ENCODE measurements at places on chromosomes 6 and 20.
A peak's percentile ranks its signal among the peaks of the same experiment; 100 is the strongest.

- DNase-seq = no peak
Observed at GRCh38 chr20:60749804-60750602, 502.1 kb upstream of the CDH4 start.

DNA sequence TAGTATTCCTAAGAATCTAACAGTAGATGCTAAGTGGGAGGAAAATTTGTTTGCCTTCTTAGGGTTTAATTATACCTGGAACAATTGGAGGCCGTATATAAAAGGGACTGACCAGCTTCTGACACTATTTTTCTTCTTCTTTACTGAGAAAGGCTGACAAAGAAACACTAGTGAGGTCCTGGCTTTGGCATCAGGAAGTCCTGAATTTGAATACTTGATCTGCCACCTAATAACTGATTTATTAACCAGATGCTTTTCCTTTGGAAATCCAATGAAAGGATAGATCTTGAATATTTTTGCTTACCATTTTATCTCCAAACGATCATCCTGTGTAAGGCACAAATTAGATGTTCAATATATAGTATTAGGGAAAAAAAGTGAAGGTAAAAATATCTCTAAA lies 382.5 kb downstream of the CENPW start:
- DNase-seq = no peak

GRCh38 chr6:125808060-125808459 lies 17.3 kb downstream of the NCOA7 start:
- DNase-seq = no peak

DNA sequence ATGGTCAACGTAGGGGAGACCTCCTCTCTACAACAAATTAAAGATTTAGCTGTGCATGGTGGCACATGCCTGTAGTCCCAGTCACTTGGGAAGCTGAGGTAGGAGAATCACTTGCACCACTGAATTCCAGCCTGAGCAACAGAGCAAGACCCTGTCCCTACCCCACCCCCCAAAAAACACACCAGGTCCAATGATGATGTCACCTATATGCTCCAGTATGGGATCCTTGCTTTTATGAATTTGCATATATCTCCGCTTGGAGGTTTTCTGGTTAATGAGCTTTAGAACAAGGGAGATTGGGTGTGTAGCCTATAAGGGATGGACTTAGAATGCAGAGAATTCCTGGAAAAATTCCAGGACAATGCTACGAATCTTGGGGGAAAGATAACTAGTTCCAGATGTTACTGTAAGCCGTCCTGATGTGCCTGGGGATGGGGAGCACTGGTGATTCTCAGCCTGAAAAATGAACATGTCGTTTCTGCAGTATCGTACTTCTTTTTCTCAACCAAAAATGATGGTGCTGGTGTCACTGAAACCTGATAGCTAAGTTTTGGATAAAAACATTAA lies 61.1 kb downstream of the ZBTB2 start:
- no peak for DNase-seq

DNA sequence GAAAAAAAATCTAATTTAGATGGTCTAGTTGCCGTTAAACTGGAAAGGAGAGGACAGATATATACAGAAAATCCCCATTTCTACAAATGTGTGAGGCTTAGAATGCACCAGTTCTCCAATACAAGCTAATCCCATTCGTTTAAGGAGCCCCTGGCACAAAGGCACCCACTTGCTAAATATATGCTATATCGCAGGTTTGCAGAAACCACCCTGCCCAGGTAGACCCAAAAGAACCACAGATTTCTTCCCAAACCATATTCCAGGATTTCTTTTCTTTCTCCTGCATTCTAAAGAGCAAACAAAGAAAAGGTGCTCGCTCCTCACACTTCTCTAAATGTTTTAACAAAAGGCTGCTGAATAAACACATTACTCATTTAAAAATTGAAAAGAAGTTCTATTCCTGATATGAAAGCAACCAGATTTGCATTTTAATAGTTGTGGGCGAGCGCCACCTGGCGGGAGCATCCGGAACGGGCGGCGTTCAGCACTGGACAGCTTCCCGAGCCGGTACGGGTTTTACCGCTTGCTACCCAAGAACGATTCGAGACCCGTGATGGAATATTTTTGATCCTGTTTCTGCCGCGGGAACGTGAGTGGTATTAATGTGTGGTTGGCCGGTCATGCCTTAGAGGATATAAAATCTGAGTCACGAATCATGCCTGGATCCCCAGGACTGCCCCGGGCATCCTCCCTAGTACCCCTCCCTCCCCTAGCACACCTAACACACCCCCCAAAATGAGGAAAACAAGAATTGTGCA lies 2.1 kb downstream of the PTPRT start:
- DNase-seq = peak; percentile 32

DNA sequence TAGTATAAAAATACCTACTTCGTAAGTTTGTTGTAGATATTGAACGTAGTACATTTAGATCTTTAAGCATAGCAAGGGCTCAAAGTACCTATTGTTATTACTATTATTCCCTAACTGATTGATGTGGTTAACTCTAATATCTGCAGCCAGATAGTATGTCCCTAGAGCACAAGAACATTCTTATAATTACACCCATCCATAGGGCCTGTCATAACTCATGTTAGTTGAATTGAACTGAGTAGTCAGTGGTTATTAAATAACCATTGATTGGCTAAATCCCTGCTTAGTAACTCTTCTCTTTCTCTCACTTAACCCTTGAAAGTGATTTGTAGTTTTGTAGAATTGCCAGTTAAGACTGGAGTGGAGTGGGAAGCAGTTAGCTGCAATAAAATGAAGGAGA lies 207.5 kb upstream of the HS3ST5 start:
- DNase-seq = no peak

GRCh38 chr6:31899882-31900722 lies 1.8 kb downstream of the ZBTB12 start:
- no peak for DNase-seq

GRCh38 chr6:104589940-104590339 lies 269.8 kb downstream of the HACE1 start:
- no peak for DNase-seq

DNA sequence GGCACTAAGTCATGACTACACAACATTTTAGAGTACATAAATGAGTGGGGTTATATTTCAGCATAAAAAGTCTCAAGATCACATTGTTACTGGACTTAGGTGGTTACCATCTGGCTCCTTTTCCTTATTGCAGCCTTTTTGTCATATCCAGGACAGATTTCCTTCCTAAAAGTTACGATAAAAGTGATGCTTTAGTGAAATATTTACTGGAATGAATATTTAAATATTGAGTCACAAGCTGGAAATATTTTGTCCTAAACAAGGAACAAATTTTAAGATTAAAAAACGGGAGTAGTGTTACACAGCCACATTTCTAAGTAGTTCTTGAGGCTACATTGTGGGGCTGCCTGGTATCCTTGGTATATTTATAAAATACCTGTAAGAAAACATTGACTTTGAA lies 52.2 kb downstream of the CDC40 start:
- DNase-seq = no peak

GRCh38 chr6:81304466-81304865 lies 448.0 kb downstream of the TENT5A start:
- no peak for DNase-seq

DNA sequence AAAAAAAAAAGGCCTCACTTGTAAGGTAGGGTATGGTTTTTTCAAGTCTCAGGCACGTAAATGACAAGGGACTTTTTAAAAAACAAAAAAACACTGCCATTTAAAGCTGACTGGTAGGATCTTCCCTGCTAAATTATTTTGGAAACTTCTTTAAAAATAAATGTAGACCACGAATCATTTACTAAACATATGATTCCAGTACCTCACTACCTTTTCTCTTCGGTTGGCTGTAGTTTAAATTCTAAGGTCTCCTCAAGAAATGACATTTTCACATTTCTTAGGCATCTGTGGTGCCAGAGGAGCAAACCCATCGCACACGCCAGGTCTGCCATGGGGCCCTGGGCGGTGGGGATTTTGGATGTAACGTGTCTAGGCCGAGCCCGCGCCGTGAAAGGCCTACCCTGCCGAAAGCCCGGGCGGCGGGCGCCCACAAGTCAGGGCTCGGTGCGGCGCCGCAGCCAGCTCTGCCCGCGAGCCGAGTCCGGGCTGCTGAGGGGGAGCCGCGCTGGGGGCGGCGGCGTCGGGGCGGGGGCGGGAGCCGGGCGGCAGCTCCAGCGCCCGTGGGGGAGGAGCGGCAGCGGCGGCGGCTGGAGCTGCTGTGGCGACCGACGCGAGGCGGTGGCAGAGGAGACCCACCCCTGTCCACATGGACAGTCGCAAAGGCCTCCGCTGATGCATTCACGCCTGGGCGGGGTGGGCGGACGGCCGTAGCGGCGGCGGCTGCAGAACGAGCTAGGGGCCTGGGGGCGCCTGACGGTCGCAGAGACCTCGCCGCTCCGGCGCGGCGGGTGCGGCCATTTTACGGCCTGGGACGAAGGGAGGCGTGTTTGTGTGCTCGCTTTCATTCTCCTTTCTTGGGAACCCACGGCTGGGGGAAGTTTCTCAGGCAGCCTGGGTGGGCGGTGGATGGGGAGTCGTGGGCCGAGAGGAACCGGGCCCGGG lies at the start of gene SENP6:
SENP6 (plus strand) TSS at position 577 of the 942 bp plus-strand sequence. CDS start 645 bp downstream, outside the sequence.
- DNase-seq = peak; percentile 71

GRCh38 chr6:84059082-84059481 lies 25.5 kb downstream of the MRAP2 start:
- DNase-seq = no peak

DNA sequence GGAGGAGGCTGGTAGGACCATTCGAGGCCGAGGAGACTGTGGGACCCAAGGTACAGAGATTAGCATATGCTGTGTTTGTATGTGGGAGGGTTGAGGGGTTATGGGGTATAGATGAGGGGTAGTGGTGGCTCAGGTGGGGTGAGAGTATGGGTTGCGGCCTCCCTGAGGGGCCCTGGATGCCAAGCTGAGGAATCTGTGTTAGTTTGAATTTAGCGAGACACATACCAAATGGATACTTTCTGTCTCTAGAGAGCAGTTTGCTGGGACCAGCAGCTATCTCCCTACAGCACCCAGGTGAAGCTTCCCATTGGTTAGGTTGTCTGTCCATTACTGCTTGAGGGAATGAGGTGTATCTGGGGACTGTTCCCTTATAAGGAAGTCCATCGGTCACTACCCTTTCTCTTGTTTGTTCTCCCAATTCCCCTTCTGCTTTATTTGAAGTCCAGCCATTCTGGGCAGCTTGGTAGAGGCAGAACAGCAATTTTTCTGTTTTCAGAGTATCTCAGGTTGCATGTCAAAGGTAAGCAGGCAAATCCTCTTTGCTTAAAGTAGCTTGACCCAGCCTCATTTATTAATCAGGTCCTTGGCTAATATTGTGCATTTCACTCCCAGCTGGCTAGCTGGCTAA lies 15.2 kb downstream of the CHMP4B start:
- no peak for DNase-seq

DNA sequence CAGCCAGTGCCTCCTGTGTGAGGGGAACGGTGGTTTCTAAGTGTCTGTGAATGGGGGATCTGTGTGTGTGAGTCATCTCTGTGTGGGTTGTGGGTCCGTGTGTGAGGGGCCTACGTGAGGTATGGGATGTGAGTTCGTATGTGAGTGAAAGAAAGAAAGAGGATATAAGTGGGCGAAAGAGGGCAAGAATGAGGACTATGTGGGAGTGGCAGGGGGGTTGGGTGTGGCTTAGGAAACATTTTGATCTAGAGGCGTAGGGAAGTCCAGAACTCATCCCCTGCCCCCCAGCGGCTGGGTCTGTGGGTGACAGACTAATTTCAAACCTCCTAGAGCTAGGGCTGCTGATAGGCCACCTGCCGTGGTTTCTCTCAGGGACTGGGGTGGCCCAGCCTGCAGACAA lies 35.5 kb downstream of the DHX35 start:
- no peak for DNase-seq

GRCh38 chr6:489001-489400 lies 97.4 kb downstream of the IRF4 start:
- no peak for DNase-seq
